ENCODE measurements at places on chromosomes 6 and 20.

DNA sequence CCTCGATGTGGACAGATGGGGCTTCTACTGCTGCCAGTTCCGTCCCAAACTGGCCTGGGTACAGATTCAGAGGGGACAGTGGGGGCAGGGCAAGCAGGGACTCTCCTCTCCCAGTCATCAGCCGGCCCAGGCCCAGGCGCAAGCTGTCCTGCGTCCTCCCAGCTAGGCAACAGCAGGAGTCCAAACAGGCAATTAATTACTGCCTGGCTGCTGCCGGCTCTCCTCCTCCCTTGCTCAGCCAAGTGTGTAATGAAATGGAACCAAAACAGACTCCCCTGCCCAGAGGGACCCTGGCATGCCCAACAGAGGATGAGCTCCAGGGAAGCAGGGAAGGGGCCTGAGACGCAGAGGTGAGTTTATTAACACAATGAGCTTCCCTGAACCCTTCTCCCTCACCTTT lies 17.8 kb upstream of the SLC32A1 start:
- DNase-seq, result no peak

- no peak for DNase-seq
These were observed 1.4 kb upstream of the LEMD2 start for GRCh38 chr6:33790379-33790778.

GRCh38 chr6:1600764-1601157 lies 9.0 kb upstream of the FOXC1 start:
- no peak for DNase-seq

DNA sequence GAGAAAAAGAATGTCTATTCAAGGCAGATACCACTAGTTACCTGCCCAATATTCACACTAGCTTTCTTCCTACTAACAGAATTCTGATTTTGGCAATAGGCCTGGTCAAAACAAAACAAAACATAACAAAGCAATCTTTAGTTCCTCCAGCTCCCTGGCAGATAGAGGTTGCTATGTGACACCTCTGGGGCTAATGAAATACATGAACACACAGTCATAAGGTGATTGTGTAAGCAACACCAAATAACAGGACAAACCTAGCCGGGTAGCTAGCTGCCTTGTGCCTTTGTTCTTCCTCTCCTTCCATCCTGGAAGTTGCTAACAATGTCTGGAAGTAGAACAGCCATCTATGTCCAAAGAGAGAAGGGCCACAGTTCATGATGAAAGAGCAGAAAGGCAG lies 6.0 kb upstream of the HMGN3 start:
- DNase-seq, result no peak

- no peak for DNase-seq
These were observed 138.9 kb downstream of the TBX18 start for GRCh38 chr6:84625506-84625905.

- no peak for DNase-seq
These were observed 210.5 kb downstream of the FARS2 start for GRCh38 chr6:5471637-5472398.

- DNase-seq, result no peak
These were observed 2.1 kb downstream of the TOP1 start for GRCh38 chr20:41030531-41031242.

DNA sequence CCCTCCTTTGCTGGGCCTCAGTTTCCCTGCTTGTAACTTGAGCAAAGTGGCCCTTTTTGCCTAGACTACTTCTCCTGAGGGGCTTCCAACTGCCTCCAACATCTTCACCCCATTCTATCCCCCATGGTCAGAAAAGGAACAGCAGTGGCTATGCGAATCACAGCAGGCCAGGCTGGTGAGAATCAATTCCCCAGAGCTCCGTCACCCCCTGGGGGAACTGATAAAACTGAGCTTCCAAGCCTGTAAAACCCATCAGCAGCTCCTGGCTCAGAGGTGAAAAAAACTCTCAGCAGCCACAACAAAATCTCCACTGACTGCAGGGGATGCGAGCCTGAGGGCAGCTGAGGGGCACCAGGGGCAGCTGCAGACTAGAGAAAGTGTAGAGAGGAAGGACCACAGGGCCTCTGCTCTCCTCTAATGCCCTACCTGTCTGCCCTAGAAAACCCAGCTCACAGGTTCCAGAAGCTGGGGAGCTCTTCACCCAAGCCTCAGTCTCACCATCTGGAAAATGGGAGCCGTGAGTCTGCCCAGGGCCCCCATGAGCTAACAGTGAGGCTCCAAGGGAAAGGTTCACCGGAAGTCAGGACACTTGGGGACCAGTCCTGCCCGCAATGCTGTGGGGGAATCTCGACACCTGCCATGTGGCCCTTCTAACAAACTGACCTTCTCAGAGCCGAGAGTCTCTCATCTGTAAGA lies 120.6 kb downstream of the GRM4 start:
- no peak for DNase-seq

GRCh38 chr6:91540902-91541301 lies 954.0 kb upstream of the MAP3K7 start:
- DNase-seq, result no peak

DNA sequence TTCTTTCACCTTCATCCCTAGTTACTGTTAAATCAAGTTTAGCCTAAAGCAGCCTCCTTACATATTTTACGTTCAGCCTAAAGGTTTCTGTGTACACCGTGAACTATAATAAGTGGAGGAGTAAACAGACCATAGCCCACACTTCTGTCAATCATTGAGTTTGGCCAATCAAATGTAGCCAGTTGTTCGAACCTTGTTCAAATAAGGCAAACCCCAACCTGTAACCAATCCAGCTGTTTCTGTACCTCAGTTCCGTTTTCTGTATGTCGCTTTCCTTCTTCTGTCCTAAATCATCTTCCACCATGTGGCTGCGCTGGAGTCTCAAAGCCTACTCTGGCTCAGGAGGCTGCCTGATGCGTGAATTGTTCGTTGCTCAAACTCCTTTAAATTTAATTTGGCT lies 1.8 kb upstream of the FBXO30 start:
- DNase-seq, result no peak

DNA sequence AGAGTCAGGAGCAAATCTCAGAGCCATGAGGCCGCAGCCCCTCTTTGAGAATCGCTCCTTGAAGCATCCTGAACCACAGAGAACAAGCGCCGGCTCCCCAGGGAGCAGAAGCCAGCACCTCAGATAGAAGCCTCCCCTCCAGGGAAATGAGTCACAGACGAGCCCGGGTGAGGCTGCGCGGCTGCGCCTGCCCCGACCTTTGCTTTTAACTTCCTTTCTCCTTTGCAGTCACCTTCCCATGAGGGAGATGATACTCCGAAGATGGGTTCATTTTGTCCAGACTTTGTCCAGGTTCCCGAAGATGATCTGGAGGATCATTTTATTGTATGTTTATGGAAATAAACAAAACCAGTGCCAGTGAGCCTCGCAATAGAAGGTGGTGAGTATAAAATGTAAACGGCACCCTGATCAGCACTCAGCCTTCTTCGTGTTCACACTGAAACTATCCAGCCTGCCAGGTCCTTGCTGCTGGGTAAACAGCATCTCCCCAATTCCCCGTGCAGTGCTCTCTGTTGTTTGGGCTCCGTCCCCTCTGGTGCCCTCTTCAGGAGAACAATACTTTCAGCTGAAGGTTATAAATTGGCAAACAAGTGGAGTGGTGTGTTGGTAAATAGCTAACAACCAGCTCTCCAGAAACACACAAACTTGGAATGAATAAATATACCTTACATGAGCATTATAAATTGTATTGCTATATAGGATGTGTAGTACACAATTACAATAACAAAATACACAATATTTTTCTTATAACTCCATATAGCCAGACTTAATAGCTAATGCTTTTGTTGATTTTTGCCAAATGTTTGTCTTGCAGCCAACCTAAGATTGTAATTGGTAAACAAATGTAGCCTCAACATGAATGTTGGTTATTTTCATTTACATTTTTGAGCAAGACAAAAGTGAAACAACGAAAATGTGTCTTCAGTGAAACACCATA lies 41.4 kb upstream of the TMEM181 start:
- DNase-seq, result peak; percentile 77

- DNase-seq, result no peak
These were observed 492.1 kb upstream of the CHD6 start for GRCh38 chr20:42110301-42110700.

DNA sequence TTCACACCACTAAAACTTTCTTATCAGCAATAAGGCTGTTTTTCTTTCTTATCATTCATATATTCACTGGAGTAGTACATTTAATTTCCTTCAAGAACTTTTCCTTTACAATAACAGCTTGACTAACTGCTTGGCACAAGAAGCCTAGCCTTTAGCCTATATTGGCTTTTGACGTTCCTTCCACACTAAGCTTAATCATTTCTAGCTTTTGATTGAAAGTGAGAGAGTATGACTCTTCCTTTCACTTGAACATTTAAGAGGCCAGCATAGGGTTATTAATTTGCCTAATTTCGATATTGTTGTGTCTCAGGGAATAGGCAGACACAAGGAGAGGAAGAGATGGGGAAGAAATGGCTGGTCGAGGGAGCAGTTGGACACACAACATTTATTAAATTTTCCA lies 23.6 kb downstream of the THEMIS start:
- DNase-seq, result no peak

DNA sequence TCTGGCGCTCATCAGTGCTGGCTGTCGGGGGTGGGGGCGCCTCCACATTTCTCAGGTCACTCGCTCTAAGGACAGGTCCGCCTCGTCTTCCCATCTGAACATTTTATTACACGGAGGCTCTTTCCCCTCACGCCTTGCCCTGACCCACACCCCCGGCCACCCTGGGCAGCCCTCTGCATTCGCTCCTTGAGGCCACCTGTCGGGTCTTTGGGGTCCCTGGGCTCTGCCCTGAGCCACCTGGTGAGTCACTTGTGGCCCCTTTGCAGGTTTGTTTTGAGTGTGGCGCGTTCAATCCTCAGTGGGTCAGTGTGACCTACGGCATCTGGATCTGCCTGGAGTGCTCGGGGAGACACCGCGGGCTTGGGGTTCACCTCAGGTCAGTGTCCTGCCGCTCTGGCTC lies 3.2 kb downstream of the ARFGAP1 start:
- DNase-seq, result no peak

DNA sequence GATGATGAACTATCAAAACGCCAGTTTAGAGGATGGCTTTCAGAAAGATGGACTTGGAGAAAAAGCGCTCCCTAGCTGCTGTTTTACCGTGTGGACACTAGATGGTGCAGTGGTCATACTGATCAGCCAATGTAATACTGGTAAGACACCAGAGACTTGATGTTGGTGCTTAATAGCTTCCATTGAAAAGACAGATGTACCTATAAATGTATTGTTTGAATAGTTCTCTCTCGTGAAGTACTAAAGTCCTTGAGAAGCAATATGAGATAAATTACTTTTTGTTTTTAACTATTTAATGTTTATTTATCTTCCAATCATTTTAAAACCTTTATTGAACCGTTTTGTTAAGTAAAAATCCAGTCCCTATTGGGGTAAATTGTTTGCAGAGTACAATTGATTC lies 63.9 kb upstream of the FUCA2 start:
- DNase-seq, result peak; percentile 87

DNA sequence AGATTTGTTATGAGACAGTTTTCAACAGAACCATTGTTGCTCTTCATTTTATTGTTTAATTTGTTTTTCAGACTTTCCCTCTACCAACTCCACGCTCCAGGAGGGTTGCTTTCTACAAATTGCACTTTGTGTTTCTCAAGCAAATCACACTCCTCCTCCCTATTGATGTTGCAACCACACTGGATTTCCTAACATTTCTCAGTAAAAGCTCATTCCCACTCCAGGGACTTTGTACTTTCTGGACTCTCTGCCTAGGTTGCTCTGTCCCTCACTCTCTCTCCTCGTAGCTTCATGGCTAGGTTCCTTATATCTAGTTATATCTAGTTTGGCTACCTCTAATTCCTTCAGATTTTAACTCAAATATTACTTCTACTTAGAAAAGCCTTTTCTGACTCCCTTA lies 20.3 kb downstream of the PGK2 start:
- DNase-seq, result no peak

DNA sequence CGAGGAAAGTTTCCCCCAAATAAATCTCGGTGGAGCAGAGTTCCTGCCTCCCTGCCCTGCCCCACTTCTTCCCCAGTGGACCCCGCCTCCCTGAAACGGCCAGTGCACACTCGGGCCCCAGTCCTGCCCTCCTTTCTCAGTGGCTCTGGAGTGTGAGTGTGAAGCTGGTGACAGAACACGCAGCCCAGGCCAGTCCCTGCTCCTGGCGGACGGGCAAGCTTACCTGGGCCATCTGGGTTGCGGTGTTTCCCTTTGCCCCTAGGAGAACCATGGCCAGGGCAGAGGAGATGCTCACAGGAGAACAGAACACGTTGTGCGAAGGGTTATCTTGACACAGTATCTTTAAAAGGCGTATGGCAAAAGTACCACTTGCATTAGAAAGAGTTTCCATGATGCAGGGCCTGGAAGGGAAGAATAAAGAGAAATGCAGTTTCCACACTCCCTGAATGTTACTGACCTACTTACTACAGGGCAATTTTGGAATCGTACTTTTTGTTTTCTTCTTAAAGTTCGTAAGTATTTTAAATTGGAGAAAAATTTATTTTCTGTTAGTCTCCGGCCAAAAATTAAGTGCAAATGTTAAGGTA lies 2.8 kb downstream of the SERPINB9 start:
- no peak for DNase-seq

- no peak for DNase-seq
These were observed 132.1 kb upstream of the ZNF184 start for GRCh38 chr6:27604986-27605385.
